NCI-H187 (cell line): ENCODE measurements at places on chromosomes 7 and 10.

GRCh38 chr10:26799342-26799741 lies 61.4 kb downstream of the ABI1 start:
- no peak for DNase-seq

DNA sequence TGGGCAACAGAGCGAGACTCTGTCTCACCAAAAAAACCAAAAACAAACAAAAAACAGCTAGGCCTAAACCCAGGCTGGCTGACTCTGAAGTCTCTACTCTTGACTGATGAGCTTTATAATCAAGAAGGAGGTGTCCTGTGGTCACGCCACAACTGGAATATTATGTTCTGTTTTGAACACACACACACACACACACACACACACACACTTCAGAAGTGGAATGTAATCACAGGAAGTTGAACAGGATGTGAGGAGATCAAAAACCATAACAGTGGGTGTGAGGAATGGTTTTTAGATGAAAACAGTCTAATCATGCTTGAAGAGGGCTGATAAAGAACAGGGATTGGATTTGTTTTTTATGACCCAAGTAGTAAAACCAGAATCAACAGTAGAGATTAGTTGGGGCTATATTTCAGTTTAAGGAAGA lies 51.1 kb upstream of the IL6 start:
- DNase-seq, result no peak

GRCh38 chr7:90290244-90291113 lies 30.6 kb downstream of the FAM237B start:
- DNase-seq, result no peak

GRCh38 chr7:12137283-12137682 lies 73.8 kb upstream of the TMEM106B start:
- no peak for DNase-seq

DNA sequence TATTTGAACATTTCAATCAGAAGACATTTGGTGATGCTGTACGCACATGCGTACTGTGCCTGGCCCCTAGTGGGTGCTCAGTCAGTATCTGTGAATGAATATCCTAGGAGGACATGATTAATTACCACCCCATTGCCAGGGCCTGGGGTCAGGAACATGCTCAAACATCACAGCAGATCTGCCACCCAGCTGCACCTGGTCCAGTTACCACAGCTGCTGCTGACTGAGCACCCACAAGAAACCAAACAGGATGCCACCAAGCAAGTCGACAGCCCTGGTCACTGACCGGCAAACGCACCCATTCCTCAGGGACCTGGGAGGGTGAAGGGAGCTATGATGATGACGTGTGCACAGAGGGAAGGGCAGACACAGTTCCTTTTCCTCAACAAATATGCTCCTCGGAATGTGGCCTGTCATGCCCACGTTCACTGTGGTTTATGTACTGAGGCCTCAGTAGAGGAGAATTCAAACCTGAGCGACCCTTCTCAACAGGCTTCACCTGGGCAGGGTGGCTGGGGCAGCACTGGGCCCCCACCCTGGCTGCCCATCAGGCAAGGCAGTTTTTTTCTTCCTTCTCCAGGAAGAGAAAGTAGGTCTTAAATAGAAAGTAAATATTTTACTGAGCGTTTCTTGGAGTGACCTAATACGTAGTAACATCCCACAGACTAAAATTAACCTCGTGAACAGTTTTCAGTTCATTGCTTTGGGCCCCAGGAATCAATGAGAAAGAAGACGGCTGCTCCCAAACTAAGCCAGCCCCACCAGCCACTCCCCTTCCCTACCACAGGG lies 13.4 kb downstream of the CTBP2 start:
- no peak for DNase-seq

DNA sequence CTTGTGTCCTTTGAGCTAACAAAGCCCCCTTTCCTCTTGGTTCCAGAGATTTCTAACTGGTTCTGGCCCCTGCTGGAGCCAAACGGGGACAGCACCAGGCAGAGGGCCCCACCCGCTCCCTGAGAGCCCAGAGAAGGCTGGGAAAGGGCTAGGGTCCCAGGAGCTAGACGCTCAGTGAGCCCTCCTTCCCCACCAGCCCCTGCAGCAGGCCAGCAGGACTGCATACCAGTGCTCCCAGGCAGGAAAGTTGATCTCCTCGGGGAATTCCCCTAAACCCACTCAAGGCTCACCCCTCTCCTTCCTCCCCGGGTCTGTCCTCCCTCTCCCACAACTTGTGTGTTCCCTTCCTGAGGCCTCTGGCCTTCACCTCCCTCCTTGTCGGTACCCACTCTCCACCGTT lies 47.7 kb downstream of the PAX2 start:
- DNase-seq, result no peak

GRCh38 chr10:123043409-123043925 lies 34.7 kb downstream of the ACADSB start:
- DNase-seq, result peak; percentile 3

- no peak for DNase-seq
Measured at GRCh38 chr10:130737186-130737585, 574.3 kb downstream of the TCERG1L start.

- no peak for DNase-seq
Measured at GRCh38 chr10:12921163-12921562, 80.3 kb downstream of the CCDC3 start.

- DNase-seq, result no peak
Measured at GRCh38 chr7:135391514-135391913, 118.4 kb downstream of the CNOT4 start.

DNA sequence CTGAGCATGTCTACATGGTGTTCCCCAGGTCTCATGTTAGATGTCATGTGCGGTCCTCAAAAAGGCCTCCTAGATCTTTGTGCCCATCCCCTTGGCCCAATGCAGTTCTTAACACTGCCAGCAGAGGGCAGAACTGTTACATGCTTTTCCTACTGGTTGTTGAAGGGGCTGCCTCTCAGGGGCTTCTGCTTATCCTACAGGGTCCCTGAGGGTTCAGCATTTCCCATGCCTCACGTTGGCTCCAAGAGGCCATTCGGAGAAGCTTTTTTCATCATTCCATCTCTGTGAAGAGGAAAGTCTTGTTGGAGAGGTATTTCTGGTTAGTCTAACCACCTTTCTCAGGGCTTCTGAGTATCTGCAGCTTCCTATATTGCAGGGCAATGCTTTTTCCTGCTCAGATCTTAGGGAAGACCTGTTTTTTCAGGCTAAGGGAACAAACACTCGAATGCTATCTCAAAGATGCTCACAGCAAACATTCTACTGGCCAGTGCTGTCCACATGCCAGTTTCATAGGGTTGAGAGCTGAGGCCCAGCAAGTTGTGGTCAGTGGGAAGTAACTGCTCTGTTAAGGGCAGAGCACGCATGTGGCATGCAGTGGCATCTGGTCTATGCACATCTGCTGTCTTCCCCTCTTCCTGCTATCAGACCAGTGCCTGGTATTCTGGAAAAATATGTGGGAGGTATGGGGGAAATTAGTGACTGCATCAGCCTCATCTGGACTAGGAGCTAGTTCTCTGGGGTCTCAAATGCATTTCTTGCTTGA lies 31.5 kb downstream of the MBL2 start:
- no peak for DNase-seq

GRCh38 chr7:38306914-38307313 lies 33.5 kb upstream of the TARP start:
- no peak for DNase-seq

DNA sequence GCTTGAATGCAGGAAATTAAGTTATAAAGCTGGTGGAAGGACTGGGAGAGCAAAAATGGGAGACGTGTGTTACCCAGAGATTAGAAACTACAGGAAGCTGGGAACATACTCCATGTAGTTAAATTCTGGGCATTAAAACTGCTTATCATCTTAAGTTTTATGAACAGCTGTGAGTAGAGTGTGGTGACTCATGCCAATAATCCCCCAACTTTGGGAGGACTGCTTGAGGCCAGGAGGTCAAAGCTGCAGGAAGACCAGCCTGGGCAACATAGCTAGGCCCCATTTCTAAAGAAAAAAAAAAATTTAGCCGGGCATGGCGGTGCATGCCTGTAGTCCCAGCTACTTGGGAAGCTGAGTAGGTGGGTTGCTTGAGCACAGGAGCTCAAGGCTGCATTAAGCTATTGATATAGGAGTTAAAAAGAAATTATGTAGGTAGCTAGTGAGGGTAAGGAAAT lies 56.2 kb upstream of the SEPHS1 start:
- no peak for DNase-seq

DNA sequence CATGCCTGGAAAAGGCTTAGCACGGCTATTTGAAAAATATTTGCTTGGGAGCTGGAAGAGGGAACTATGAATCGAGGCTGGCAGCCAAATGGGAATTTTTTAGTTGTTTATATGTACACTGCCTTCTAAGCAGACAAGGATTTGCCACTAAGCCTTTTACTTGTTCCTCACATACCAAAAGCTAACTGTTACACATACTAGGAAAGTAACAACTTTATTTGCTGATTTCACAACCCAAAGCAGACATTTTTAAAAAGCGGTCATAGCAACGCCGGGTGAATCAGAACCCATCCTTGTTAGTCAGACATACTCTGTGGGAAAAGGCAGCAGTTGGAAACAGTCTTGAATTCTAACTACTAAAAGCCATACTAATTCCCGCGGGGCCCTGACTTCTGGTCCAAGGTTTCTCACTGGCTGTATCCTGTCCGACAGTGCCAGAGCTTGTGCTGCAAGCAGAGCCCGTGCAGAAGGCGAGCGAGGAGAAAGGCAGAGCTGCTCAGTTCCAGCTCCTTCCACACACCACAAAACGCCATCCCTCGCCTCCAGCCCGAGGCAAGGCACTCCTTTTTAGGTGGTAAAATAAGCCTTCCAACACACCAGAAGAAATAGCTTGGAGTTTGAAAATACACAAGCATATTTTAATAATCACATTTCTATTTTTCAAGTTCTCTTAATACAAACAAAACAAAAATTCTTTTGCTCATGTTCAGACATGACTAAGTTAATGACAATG lies 89.2 kb downstream of the RNF216 start:
- no peak for DNase-seq

- no peak for DNase-seq
Measured at GRCh38 chr7:117962366-117962994, 89.2 kb upstream of the CTTNBP2 start.

DNA sequence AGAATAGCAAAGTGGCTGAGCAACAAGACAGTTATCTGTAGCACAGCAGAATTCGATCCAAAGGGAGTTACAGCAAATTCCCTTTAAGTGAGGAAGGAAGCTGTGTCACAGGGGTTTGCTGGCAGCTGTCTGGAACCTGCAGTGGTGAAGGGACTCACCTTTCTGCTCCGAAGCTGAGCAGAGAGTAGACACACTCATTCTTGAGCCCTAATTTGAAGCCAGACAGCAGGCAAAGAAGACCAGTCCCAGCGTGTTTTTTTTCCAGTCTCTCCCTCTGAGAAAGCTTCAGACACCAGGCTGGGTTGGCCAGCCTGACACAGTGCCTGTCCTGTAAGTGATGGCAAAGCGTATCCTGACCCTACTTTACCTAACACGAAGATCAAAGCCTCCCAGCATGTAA lies 210.7 kb downstream of the TRIL start:
- no peak for DNase-seq

- no peak for DNase-seq
Measured at GRCh38 chr7:464454-465401, 54.9 kb downstream of the PDGFA start.

DNA sequence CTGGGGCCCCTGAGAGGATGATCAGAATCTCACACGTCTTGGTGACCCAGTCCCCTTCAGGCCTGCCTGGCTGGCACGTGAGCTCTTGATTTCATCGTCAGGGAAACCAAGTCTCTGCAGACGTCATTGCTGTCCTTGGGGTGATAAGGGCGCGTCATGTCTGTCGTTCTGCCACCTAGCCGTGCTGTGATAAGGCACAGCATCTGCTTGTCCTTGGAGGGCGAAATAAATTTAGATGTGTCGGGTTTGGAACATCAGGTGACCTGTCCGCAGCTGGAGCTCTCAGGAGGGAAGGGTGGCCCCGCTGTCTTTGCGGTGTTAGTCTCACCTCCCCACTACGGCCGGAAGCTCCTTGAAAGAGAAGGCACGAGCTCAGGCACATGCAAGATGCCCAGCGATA lies 129.2 kb downstream of the GRK5 start:
- DNase-seq, result no peak

- no peak for DNase-seq
Measured at GRCh38 chr10:130022086-130022485, 58.0 kb upstream of the EBF3 start.

GRCh38 chr10:114412907-114413797 lies 8.8 kb upstream of the AFAP1L2 start:
- no peak for DNase-seq

DNA sequence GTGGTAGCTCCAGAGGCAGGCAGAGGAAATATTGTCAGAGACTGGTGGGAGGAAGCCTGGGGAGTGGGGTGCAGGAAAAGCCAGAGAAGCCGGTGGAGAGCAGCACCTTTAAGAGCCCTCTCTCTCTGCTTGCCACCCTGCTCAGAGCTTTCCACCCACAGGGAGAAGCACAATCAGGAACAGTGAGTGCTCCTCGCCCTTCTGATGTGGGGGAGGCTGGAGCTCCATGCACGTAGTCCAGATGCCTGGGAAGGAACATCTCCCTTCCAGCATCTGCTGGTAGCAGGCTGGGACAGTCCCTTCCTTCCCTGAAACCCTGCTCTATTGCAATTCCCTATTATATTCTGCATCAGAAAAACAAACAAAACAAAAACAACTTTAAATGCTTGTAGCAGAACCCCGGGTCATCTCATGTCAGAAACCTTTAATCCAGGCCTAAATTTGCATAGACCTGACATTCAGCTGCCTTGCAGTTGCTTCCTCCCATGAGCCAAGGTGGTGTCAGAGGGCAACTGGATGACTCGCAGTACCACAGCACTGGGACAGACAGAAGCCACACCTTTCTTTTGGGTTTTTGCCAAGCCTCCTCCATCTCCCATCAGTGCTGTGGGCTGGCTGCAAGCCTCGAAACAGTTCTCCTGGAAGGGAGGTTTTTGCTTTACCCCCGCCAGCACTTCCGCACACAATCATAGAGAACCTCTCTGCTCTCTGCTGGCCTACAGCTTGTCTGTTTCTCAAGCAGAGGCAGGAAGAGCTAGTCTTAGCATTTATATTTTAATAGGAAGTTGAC lies 13.1 kb downstream of the AVPI1 start:
- no peak for DNase-seq

DNA sequence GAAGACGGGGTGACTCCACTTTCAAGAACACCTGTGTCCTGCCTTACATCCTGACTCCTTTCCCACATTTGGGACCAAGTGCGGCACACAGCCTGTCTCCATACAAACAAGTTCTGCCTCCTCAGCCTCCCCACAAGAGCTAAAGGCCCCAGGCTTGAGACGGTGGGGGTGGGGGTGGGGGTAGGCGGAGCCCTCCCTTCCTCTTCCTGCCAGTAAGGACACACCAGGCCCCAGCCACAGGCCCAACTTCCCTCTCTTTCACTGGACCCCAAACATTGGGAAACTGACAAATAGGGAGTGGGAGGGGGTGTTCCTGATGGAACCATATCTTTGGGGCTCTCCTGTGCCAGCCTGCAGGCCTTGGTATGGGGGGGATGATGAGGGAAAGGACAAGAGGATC lies 4.6 kb downstream of the CDK5 start:
- no peak for DNase-seq

- DNase-seq, result no peak
Measured at GRCh38 chr10:121135512-121135911, 284.4 kb downstream of the WDR11 start.

- no peak for DNase-seq
Measured at GRCh38 chr7:149673006-149673405, 100.4 kb downstream of the ZNF467 start.
